Motor neuron (in vitro differentiated cells): ENCODE measurements at places on chromosomes 5 and 9. TPM values are rescaled to one million over a fixed set of nuclear protein-coding genes. Genes with fewer than 3 reads are reported as not detected.

GRCh38 chr5:20678814-20679298 lies 690.9 kb upstream of the CDH18 start:
- peak; percentile 97 for ATAC-seq

DNA sequence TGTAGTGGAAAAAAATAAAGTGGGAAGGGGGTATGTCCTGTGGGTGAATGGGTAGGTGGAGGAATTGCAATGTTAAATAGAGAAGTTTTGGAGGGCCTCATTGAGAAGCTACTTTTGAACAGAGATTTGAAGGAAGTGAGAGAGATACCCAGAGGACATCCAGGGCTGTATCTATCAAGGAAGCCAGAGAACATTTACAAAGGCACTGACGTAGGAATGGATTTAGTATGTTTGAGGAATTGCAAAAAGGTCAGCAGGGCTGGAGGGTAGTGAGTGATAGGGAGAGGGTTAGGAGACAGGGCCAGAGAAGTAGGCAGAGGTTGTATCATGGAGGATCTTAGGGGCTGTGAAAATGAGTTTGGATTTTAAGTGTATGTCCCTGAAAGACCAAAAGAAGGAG lies 13.9 kb downstream of the PTTG1 start:
- ATAC-seq = no peak

DNA sequence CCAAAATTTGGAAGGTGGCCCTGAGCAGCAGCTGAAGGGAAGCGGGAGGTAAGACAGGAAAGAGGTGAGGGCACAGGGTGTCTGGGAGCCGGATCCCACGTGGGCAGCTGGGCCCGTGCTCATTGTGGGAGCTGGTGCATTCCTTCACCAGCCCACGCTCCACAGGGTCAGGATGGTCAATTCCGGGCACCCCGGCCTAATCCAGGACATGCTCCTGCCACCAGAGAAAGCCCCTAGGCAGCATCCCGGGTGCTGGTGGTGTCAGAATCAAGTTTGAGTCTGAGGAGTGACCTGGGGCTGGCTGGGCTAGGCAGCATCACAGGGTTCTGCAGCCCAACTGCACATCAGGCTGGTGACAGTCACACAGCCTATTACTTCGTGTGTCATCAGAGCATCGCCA lies 7.1 kb upstream of the PDCD6 start:
- no peak for ATAC-seq

- ATAC-seq = no peak
Measured at GRCh38 chr5:166086568-166086967, 2204.9 kb upstream of the WWC1 start.

- no peak for ATAC-seq
Measured at GRCh38 chr5:121378559-121379359, 472.9 kb upstream of the FTMT start.

- ATAC-seq = no peak
Measured at GRCh38 chr5:138677782-138678181, 75.4 kb upstream of the CTNNA1 start.

DNA sequence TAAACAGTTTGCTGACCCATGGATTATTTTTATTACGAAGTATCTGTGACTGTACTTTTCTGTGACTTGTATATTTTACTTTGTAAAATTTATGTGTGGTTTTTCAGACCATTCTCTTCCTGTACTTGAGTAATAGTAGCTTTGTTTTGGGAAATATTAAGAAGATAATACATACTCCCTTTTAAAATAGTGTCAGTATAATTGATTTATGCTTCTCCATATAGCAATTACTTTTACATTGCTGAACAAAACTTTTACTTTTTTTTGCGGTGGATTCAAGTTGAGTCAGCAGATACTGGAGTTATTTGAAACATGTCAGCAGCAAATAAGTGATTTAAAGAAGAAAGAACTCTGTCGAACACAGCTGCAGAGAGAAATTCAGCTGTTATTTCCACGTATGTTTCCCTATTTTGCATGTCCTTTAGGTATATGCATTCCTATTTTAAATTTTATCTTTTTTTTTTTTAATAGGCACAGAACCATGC lies 28.4 kb downstream of the TENT2 start:
- ATAC-seq = no peak

DNA sequence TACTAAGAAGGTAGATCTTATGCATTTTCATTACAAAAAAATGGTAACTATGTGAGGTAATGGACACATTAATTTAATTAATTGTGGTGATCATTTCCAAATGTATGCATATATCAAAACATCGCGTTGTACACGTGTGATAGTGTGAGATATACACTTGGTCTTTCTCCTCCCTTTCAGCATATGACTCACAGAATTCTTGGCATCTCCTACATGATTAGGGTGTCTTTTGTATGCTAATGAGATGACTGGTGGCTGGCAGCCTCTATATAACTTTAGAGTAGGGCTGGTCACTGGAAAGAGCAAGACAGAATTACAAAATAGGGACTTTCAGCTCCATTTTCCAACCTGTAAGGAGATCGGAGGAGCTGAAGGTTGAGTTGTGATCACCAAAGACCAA lies 1167.6 kb downstream of the CDH12 start:
- no peak for ATAC-seq

DNA sequence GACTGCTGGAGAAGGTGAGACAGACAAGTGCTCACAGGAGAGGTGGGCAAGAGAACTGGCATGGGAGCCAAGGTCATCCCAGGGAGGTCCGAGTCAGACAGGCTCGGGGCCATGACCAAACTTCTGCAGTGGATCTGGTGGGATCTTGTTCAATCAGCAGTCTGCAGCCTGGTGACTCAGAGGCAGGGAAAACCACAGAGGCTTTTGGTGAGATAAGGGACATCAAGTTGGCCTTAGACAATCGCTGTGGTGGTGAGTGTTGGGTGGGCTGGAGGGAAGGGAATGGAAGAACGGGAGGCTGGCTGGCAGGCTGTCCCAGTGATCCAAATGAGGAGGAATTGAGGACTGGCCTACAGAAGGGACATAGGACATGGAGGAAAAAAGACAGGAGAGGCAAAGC lies 123.8 kb downstream of the TMEM174 start:
- no peak for ATAC-seq

DNA sequence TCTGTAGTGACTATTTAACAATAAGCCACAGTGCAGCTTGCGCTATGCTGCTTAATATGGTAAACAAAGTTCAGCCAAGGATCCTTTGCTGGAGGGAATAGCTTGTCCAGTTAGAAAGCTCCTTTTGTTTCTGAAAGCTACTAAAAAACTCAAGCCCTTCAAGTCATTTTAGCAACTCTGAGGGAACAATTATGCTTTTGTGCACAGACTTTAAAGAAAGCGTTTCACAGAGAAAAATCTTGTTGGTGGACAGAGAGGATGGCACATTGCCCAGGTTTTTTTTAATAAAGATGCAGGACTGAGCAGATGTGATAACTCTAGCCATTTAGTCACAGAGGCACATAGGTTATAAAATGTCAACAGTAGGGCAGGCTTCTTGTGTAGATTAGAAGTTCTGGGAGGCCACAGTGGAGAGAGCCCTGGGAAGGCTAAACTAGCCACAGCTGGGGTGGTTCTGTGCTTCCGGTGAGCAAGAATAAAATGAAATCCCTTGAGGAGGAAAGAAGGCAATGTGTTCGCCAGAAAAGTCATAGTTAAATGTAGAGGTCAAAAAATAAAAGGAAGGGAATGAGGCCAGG lies 63.4 kb downstream of the ALDH7A1 start:
- no peak for ATAC-seq

DNA sequence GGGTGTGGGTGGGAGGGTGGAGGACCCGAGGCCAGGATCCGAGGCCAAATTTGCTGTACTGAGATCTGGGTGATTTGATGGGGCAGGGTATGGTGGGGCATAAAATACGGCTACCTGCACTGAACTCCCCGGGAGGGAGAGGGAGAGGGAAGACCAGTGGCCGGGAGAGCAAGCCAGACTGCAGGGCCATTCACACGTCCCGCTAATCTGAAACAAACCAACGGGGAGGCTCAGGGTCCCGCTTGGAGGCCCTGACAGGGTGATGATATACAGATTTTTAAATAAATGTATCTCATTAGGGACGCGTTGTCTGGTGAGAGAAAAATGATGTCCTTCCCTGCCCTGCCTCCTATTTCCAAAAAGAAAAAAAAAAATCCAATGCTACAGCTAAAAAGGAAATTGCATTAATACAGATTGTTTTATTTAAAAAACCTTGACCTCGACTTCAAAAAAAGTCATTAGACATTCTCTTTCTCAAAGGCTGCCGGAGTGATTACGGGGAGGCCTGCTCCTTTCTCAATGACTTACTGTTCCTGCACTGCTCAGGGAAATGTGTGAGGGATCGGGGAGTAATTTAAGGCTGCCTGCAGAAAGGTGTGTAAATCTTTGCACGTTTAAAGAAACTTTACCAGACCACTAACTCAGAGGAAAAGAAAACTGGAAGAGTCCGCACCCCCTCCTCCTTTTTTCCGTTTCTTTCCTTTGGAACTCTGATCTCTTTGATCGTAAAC lies 11.5 kb upstream of the PRRX2 start:
- ATAC-seq = peak; percentile 65

DNA sequence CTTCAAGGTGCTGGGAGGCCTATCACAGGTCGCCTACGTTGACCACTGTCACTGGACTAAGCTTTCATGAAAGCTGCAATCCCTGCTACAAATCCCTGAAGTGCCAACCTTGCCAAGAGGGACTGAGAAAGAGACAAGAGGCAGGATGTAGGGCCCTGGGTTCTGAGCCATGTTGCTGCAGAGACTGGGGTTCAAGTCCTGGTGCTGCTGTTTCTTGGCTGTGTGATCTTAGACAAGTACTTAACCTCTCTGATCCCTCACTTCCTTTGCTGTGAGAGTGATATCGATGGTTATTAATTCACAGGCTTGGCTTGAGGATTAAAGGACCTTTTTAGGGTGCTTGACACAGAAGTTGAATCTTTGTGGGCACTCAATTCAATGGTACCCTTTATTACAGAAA lies 15.5 kb downstream of the CSF1R start:
- ATAC-seq = no peak

- no peak for ATAC-seq
Measured at GRCh38 chr5:67152400-67152799, 44.2 kb downstream of the CD180 start.

DNA sequence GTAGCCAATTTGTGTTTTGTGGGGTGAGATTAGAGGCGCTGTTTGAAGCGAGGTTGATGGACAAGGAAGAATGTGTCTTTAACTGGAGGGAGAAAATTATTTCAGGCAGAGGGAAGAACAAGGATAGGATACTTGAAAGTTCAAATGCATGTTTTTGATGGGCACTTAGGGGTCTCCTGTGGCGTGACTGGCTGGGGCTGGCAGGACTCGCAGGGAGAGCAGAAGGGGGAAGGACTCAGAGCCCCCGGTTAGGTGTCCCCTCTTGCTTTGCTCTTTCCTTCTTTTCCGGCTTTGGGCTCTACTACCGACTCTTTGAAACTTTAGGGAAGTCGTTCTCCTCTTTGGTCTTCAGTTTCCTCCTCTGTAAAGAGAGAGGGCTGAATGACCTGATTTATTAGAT lies 12.1 kb downstream of the GRAMD2B start:
- ATAC-seq = no peak

DNA sequence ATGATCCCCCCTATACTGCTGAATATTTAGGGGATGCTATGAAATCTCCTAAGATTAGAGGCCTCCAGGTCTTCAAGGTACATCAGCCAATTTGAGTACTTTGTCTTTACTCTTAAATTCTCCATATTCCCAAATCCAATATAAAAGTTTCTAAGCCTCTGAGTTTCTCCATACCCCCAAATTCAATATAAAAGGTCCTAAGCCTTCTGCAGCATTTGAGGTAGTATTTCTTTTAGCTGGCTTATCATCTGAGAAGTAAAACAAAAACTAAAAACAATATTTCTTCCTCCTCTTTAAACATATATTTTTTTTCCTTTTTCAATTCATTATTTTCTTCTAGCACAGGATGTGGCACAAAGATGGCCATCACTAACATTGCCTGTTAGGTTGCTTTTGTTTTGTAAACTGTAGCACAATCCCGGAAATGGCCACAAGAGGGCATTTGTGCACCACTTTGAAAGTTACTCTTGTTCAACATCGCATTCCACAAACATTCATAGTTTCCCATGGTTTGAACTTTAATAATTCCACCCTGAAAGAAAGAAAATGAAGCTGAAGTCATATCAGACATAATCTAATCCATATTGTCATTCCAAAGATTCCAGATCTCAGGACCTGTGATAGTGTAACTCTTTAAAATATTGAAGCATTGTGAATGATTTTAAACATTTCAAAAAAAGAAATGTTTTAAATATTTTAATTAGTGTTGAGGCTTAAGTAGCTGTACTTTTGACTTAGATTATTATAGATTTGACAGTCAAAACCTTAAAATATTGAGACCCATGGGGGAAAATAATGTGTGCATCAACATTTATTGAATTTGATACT lies 21.0 kb upstream of the SCGB3A2 start:
- peak; percentile 67 for ATAC-seq

DNA sequence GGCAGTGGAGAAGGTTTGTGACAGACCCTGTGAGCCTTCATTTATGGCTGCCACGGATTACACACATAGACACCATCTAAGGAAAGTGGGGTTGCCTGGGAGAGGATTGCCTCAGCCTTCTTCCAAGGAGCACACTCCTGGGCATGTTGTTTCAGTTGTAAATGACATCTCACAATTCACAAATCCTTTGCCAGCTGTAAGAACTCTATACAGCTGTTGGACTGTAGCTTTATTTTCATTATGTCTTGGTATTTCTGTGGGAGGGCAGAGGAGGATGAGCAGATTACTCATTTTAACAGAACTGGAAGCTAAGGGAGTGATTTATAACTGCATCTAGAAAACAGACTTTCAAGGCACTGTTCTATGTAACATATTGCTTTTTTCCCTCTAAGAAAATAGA lies 25.6 kb downstream of the MELK start:
- ATAC-seq = no peak

DNA sequence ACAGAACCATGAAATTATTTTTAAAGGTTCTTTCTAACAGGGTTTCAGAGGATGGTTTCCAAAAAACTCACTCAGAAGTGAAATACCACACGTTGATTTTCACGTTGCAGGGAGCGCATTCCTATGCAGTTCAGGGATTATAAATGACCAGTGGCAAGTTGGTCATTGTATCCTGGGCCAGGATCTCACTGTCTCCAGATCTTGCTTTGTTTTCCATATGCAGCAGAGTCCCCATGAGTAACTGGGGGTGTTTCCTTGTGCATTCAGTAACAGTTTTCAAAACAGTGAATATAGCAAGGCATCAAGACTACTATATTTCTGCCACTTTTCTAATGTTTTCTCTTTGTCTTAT lies 1064.9 kb upstream of the DMAC1 start:
- peak; percentile 52 for ATAC-seq

DNA sequence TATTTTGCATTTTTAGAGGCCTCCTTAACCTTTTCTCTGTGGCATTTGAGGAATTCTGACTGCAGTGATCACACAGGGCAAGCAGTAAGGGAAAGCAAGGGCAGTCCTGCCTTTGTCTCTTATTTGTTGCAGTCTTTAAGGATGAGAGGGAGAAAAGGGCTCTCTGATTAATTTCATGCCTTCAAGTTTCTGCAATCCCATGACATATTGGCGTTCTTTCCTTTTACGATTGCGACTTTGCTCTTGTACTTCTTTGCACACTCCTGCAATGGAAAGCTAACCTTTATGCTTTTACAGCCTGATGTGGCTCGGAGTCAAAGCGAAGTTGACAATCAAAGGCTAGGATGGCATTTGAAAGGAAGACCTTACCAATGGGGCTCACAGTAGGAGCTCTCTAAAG lies 698.4 kb downstream of the DNAH5 start:
- ATAC-seq = no peak

Gene ABLIM3
- total RNA-seq = 0.18 and 3.7 TPM in 2 replicates

Gene RETREG1
- 5.5 and 6.9 TPM in 2 replicates for total RNA-seq

Gene TRIM36
- 0.45 and 1.1 TPM in 2 replicates for total RNA-seq

Gene RNF183
- 0.29 TPM in 1 of 2 replicates, not detected in the other for total RNA-seq

Gene CCNO
- total RNA-seq = 0.25 and 0.32 TPM in 2 replicates

Gene LTC4S
- total RNA-seq = 0.68 and 1.2 TPM in 2 replicates

Gene MIGA2
- total RNA-seq = 11.8 and 16.4 TPM in 2 replicates
